ENCODE measurements at places on chromosomes 5 and 9.

- DNase-seq, result no peak
Measured at GRCh38 chr9:135080286-135081263, 6.9 kb upstream of the OLFM1 start.

DNA sequence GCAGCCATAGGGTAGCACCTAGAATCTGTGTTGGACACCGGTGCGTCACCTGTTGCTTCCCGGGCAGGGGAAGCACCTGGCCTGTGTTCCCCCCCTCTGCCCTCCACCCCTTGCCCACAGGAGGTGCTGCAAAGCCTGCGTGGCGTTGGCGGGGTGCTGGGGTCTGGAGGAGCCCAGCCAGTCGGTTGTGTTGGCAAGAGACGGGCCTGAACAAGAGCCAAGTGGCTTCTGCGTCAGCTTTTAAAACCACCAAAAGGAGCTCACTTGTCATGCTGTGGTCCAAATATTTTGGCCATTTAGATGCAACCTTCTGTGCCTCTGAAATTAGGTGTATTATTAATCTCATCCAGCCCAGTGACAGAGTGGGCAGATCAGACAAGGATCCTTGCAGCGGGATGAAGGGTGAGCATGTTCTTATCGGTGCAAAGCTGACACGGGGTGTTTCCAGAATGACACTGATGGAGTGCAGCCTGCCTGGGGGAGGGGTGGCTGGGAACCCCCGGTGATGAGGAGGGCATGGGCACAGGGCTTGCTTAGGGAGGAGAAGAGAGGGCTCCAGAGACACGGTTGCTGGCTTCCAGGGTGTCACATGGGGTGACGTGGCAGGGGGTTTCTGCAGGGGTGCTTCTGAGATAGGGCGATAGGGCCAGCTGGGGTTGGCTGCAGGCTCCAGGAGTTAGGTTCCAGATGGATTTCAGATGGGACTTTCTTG lies 9.7 kb upstream of the RXRA start:
- DNase-seq, result no peak

DNA sequence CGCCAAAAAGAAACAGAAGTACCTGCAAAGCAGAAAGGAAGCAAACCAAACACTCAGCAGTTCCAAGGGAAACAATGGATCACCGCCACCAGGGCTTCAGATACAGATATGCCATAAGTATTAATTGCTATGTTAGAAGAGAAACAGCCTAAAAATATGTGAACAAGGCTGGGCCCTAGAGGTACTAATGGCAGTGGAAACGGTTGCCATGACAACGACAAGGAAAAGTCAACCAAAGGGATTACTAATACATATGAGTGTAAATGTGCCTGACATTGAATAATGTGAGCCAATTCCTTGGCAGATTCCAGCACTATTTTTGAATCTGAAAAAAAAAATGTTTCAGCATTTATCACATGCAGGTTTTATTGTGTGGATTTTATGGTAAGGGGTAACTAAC lies 75.0 kb downstream of the CAVIN4 start:
- DNase-seq, result no peak

DNA sequence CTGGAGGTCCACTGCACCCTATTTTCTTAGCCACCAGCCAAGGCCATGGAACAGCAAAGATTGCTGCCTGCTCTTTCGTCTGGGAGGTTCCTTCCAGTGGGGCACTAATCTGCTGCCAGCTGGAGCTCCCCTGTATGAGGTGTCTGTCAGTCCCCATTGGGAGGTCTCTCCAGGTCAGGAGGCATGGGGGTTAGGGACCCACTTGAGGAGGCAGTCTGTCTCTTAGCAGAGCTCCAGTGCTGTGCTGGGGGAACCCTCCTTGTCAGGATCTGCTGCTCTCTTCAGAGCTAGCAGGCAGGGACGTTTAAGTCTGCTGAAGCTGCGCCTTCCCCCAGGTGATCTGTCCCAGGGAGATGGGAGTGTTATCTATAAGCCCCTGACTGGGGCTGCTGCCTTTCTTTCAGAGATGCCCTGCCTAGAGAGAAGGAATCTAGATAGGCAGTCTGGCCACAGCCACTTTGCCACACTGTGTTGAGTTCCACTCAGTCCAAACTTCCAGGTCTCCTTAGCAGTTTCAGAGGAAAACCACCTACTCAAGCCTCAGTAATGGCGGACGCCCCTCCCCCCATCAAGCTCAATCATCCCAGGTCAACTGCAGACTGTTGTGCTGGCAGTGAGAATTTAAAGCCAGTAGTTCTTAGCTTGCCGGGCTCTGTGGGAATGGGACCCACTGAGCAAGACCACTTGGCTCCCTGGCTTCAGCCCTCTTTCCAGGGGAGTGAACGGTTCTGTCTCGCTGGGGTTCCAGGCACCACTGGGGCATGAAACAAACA lies 317.7 kb downstream of the LRRC70 start:
- no peak for DNase-seq

GRCh38 chr9:133170716-133171115 lies 7.0 kb upstream of the GBGT1 start:
- no peak for DNase-seq

GRCh38 chr5:130189961-130190360 lies 285.7 kb downstream of the CHSY3 start:
- no peak for DNase-seq

DNA sequence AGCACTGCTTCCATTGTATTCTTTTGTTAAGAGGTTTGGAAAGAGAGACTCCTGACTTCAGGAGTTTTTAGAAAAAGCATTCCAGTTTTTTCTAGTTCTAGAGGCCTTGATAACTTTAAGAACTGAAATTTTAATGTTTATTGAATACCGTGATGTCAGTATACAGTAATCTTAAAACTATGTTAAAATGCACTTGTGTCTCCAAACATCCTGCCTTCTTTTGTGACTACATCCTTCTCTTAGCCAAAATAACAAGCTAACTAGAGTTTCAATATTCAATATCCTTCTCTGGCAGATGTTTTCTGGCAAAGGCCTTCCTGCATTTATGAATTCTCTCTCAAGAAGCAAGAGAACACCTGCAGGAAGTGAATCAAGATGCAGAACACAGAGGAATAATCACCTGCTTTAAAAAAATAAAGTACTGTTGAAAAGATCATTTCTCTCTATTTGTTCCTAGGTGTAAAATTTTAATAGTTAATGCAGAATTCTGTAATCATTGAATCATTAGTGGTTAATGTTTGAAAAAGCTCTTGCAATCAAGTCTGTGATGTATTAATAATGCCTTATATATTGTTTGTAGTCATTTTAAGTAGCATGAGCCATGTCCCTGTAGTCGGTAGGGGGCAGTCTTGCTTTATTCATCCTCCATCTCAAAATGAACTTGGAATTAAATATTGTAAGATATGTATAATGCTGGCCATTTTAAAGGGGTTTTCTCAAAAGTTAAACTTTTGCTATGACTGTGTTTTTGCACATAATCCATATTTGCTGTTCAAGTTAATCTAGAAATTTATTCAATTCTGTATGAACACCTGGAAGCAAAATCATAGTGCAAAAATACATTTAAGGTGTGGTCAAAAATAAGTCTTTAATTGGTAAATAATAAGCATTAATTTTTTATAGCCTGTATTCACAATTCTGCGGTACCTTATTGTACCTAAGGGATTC lies 43.1 kb downstream of the NDFIP1 start:
- DNase-seq, result peak; percentile 31

- no peak for DNase-seq
Measured at GRCh38 chr9:6449645-6450044, 36.6 kb downstream of the UHRF2 start.

- DNase-seq, result no peak
Measured at GRCh38 chr5:87751824-87752223, 339.1 kb upstream of the CCNH start.

- DNase-seq, result no peak
Measured at GRCh38 chr9:129834489-129835127, 467 bp downstream of the C9orf78 start.

DNA sequence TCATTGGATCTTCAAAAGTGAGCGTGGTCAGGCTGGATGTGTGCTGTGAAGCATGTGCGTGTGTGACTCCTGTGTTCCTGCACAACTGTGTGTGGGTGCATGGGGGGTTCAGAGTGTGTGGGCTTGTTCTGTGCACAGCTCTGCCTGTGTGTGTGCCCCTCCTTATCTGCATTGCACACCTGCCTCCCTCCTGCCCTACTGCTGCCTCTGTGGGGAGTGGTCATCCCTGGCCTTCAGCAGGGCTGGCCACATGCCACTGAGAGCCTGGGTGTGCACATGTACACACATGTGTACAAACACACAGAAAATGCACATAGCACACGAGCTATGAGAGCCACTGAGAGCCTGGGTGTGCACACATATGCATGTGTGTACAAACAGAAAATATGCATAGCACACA lies 92.1 kb downstream of the CACNA1B start:
- DNase-seq, result no peak

DNA sequence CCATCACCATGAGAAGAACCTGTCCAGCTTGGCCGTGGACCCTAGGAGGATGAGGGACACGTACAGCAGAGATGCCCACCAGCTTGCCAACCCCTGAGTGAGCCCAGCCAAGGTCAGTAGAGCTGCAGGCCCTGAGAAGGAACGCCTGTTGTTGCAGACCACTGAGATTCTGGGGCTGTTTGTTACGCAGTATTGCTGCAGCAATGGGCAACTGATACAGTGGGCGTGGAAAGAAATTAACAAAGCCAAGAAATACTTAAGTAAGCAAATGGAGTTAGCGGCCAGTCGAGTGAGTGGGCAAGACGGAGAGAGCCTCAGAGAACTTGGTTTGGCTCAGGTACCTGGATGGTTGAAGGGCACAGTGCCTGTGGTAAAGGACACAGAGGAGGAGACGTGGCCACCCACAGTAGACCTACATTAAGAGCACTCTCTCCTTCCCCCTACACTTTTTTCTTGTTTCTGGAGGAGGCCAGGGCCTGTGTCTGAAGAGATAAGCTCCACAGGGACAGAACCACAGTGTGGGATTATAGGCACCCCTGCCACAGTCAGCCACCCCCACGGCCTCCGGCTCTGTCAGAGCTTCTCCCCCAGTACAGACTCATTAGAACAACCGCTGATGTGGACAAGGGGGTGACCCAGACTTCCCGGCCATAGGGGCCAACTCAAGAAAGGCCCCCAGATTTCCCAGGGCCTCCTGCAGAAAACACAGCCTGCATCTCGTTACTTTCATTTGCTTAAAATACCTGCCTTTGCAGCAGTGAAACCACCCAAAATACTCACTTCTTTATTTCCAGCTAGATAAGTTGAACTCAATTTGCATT lies 40.1 kb upstream of the GRHPR start:
- DNase-seq, result no peak

GRCh38 chr5:163459462-163459818 lies 462 bp downstream of the NUDCD2 start:
- no peak for DNase-seq

GRCh38 chr9:70340572-70340971 lies 73.9 kb downstream of the KLF9 start:
- no peak for DNase-seq

DNA sequence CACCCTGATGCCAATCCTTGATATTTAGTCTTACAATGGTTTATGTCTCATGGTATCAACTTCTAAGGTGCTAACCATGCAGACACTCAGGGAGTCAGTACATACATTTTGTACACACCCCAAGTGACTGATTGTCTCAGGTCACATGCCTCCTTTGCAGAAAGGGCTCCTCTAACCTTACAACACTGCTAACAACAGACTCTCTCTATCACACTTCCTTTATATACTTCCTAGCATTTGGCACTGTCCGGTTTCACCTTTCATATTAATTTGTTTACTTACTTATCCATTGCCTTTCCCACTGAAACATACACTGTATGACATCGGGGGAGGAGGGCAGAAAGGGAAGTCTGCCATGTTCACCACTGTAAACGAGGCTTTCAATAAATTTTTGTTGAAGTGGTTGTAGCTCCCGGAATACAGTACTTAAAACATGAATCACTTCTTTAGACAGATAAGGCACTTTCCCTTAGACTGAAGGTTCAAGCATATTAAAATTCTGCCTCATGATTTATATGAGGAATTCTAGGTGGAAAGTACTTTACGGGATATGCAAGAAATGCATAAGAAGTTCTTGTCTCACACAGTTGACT lies 20.6 kb downstream of the EMB start:
- no peak for DNase-seq

DNA sequence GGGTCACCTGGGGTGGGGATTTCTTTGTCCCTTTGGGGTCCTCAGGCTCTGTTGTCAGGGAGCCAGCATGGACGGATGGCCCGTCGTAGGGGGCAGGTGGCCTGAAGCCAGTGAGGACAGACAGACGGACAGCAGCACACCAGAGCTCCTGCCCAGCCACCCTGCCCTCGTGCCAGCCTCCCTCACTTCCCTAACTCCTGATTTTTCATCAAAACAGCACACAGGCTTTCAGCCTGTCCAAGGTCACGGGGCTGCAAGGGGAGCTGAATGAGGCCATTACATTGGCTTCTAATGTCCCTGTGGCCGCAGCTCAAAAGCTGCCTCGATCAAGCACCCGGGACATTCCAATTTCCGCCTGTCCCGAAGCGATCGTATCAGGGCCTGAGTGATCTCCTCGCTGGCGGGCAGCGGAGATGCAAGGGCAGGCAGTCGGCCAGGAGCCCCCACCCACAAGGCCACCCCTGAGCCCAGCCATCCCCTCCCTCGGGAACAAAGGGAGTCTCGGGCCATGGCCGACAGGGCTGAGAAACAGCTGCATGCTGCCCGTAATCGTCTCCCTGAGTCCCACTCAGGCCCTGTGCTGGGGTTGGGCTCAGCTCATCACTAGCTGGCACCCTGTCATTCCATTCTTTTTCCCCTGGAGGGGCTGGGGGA lies 50.5 kb upstream of the RNU6ATAC start:
- DNase-seq, result no peak

- DNase-seq, result no peak
Measured at GRCh38 chr9:79581388-79581787, 9.6 kb downstream of the TLE4 start.

GRCh38 chr5:42858031-42858643 lies 46.4 kb upstream of the SELENOP start:
- peak; percentile 10 for DNase-seq

DNA sequence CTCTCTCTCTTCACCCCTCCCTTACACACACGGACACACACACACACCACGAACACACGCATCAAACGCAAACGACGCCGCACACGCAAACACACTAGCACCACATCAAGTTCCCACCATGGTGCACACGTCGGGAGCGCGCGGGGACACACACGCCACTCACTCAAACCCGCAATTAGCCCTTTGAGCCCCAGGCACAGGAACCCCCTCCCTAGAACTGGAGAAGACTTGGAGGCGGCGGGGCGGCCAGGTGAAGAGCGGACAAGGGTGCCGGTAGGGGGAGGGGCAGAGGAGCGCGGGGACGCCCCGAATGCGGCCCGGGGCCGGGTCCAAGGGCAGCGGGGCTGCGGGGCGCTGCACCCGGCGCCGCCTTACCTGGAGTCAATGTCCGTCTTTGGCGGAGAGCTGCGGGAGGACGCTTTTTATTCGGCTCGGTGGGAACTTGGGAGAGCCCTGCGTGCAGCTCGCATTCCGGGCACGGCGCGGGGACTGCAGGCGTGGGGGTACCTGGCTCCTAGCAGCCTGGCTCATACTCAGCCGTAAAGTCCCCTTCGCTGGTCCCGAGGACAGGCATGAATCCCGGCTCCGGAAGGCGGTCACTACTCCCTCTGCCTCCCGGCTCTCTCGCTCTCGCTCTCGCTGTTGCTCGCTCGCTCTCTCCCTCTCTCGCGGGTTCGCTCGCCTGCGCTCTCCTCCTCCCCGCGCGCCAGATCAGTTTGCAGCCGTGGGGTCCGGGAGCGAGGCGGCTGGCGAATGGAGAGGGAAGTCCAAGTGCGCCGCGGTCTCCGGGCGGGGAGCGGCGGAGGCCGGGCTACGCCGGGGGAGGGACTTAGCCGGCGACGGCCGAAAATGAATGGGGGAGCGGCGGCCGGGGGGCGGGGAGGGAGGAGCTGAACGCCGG lies at the start of gene BRINP1:
BRINP1 (minus strand) TSS at position 755 of the 901 bp plus-strand sequence. CDS start 56,080 bp downstream, outside the sequence.
- DNase-seq, result peak; percentile 61

All from anterior cingulate cortex (tissue), 58 donors.